ENCODE measurements at places on chromosomes 13 and 19.

DNA sequence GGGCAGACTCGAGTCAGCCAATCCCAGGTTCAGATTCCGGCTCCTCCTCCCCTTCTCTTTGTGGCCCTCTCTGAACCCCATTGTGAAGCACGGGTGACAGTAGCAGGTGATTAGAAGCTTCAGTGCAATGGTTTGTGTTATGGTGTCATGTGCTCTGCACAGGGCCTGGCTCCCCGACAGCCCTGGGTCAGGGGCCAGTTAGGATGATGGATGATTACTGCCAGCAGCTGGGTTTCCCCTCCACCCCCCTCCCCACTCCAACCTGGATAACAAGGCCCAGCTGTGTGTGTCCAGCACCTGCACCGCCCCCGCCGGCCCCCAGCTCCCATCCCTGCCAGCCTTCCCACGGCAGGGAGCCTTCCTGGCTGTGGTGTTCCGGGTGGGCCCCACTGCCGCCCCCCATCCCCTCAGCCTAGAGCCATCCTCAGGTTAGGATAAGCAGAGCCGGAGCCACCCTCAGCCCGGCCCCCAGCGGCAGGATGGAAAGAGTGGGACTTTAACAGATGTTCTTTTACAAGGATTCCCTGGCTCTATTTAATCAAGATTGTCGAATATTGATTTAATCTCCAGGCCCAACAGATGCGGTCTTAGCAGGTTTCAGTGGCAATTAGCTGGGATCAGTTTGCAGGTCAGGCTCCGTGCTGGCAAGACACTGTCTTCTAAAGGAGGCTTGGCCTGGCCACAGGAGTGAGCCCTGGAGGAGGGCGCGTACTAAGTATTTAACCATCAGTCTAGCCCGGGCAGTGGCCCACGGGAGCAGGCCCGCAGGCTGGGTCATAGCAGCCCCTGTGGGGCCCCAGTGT is 156.2 kb downstream of the SIPA1L3 start:
- DNase-seq, result no peak

GRCh38 chr13:31987535-31988170 is 43.9 kb upstream of the FRY start:
- DNase-seq, result no peak

DNA sequence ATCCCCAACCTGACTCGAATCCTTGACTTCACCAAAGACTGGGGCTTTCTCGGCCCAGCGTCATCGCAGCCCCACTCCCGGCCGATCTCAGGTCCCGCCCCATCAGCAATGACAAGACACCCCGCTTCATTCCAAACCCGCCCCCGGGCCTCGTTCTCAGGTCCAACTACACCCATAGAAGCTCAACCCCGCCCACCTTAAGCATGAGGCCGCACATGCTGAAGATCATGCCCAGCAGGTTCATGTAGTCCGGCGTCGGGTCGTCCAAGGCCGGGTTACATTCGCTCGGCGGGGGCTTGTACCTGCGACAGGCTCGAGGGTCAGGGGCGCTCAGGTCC is 2.3 kb downstream of the WDR83 start:
- DNase-seq, result no peak

GRCh38 chr19:14342809-14343208 is 38.4 kb upstream of the ADGRE5 start:
- no peak for DNase-seq

- no peak for DNase-seq
These were observed 34.9 kb downstream of the HTR2A start for GRCh38 chr13:46861959-46862358.

DNA sequence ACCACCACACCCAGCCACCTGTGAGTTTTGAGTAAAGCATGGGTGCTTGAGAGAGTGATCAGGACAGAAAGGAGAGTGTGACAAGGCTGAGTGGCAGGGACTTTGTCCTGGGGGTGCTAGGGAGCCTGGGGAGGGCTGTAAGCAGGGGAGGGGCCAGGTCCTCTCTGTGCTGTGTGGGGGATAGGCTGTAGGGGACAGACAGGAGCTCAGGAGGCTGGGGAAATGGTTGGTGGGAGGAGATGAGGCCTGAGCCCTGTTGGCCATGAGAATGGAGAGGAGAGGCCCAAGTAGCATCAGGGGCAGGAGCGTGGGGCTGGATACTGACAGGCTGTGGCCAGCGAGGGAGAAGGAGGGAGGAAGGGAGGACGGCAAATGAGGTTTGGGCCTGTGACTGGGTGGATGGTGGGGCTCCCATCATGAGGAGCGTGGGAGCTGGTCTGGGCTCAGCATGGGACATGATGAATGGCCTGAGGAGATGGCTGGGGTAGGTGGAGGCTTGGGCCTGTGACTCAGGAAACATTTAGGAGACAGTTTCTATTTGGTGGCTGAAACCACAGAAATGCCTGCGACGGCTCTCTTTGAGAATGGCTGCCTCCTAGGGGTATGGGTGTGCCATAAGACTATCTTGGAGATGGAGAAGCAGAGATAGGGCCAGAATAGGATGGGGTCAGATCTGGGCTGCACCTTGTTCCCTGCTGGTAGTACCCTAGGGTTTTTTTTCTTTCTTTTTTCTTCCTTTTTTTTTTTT is 25.0 kb downstream of the GRIN2D start:
- no peak for DNase-seq

- DNase-seq, result no peak
These were observed 55.7 kb downstream of the GGACT start for GRCh38 chr13:100532836-100533435.

GRCh38 chr19:5997371-5997770 is 19.4 kb upstream of the RANBP3 start:
- DNase-seq, result no peak

GRCh38 chr19:17021328-17021727 is 5.3 kb downstream of the CPAMD8 start:
- DNase-seq, result no peak

DNA sequence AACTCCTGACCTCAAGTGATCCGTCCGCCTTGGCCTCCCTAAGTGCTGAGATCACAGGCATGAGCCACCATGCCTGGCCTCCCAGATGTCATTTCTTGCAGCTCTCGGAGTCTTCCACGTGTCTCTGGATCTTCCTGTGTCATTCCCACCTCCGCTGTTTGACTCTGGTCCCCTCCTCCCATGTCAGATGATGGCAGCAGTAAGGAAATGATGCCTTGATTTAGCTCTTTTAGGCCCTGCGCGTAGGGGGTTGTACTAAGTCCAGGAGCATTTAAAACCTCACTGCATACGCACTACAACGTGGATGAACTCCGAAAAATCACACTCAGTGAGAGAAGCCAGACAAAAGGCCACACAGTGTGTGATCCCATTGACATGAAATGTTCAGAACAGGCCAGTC is 113.1 kb downstream of the GNG7 start:
- no peak for DNase-seq

GRCh38 chr13:30545320-30545719 is 72.4 kb upstream of the USPL1 start:
- DNase-seq, result no peak

- no peak for DNase-seq
These were observed 17.1 kb downstream of the C19orf47 start for GRCh38 chr19:40331052-40331451.

- DNase-seq, result no peak
These were observed 126.2 kb upstream of the SPACA7 start for GRCh38 chr13:112249644-112250610.

GRCh38 chr19:11692127-11692790 is 46.5 kb downstream of the ZNF823 start:
- DNase-seq, result no peak

- DNase-seq, result no peak
These were observed 238.2 kb upstream of the OBI1 start for GRCh38 chr13:78897200-78897599.

DNA sequence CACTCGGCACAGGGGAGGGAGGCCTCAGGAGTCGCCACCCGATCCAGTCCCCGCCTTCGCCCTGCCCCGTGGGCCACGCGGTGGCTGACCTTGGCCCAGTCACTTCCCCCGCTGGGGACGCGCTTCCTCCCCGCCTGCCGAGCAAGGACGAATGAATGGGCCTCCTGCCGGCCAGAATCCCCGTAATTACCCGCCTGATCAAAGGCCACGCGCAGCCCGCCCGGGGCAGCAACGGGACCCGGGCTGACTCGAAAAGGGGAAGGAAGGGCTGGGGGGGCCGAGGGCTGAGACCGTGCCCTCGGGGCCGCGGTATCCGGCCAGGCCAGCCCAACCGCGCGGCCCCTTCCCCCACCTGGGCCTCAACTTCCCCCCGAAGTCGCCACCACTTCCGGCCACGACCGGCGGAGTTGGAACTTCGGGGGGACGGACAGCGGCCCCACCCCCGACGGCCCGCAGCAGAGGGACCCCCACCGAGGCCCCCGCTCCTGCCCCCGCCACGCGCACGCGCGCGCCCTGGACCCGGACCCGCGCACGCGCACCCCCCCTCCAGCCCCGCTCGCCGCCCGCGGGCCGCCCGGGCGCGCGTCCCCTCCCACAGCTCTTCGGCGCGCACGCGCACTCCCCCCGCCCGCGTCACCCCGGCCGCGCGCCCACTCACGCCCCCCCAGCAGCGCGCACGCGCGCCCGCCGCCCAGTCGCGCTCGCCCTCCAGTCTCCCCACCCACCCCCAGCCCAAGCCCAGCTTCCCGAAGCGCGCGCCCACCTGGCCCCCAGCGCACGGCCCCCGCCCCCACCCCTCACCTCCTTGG is 520 bp downstream of the ZNF787 start:
- peak; percentile 73 for DNase-seq

- DNase-seq, result no peak
These were observed 426.7 kb downstream of the LIG4 start for GRCh38 chr13:107788464-107789165.

DNA sequence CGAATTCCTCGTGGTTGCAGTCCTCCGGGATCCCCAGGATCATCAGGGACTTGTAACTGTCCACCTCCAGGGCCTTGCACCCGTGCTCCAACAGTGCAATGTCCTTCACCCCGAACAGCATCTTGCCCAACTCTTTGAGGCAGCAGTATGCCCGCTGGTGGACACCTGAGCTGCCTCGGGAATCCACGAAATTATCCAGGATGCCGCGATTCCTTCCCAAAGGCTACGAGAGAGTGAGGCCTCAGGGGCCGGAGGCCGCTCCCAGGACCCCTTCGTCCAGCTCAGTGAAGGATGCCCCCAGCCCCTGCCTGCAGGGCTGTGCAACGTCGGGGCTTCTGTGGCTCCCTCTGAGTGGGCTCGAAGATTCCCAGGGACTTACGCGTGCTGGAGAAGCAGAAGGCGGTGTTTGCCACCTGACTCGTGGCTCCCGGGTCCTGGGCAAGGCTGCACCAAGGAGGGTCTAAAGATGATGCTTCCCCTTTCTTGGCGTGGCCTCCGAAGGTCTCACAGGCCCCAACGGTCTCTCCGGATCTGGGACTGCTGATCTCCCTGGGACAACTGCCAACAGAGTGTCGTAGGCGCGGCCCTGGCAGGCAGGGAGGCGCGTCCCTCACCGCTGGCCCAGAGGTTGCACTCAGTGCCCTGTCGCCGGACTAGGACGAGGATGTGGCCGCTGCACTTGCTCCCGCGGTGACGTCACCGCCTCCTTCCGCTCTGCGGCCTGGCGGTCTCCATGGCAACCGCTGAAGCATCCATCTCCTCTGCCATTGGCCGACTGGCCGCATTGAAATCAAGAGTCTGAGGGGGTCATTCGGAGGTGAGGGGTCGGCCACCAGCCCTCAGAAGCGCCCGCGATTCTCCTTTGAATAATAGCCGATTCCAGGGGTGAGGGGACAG is at the start of gene PNMA8C:
PNMA8C (minus strand) TSS at position 698 of the 897 bp plus-strand sequence; CDS start at position 121, 577 bp downstream.
- peak; percentile 71 for DNase-seq

- DNase-seq, result no peak
These were observed 88.2 kb downstream of the KCTD12 start for GRCh38 chr13:76798037-76798436.

- no peak for DNase-seq
These were observed 30.2 kb downstream of the ITM2B start for GRCh38 chr13:48263196-48263595.

DNA sequence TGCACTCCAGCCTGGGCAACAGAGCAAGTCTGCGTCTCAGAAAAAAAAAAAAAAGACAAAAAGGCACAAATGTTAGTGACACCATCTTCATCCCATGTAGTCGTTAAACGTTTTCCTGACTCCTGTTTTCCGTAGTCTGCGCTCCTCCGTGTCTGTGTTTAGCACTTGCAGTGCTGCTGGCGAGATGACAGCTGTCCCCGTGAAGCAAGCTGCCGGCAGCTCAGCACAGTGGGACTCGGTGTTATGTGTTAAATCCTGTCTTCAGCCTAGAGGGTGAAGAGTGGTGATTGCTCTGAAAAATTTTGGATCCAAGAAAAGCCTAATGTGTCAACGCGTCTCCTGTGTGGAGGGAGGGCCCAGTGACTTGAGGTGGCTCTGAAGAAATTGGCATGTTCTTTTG is 18.4 kb downstream of the UBXN6 start:
- DNase-seq, result no peak

- no peak for DNase-seq
These were observed 721.3 kb upstream of the PCDH9 start for GRCh38 chr13:67951431-67951830.

DNA sequence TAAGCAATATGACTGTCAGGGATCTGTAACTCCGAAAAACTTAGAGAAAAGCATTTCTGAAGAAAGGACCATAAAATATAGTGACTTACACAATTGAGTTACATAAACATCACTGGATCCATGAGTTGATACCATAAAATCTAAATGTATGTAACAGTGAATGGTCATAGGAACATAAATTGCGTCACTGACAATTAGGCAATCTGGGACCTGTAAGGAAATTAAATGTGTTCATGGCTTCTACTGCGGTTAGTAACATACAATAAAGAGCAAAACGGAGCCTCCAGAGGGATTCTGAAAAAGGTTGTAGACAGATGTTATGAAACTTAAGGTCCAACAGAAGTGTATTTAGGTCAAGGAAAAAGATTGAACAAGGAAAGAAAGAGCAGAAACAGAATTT is 27.1 kb downstream of the POU4F1 start:
- no peak for DNase-seq

GRCh38 chr13:41364043-41364442 is 53.0 kb downstream of the NAA16 start:
- DNase-seq, result no peak

- no peak for DNase-seq
These were observed 4.0 kb downstream of the ERF start for GRCh38 chr19:42250666-42251531.

Measured in CD8-positive, alpha-beta T cell (primary cell).